ENCODE measurements at places on chromosomes 6 and 20.

GRCh38 chr6:49339096-49339495 lies 124.0 kb downstream of the MMUT start:
- no peak for DNase-seq

DNA sequence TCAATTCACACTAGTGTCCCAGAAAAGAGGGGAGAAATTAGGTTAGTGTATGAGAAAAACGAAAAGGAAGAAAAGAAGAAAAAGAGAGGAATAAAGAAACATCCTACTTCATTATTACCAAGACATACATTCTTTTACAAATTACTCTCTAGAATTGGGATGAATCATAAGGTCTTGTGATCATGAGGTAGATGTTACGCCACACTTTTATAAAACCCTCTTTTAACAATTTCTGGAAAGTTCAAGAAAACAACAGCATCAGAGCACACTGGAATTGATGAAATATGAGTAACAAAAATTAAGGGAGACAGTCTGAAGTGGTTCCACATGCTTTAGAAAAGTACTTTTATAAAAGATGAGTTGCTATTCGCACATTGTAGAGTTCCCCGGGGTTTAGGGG lies 32.6 kb upstream of the NRSN1 start:
- no peak for DNase-seq

GRCh38 chr20:57381596-57382503 lies 9.3 kb upstream of the RBM38 start:
- DNase-seq: peak; percentile 72

DNA sequence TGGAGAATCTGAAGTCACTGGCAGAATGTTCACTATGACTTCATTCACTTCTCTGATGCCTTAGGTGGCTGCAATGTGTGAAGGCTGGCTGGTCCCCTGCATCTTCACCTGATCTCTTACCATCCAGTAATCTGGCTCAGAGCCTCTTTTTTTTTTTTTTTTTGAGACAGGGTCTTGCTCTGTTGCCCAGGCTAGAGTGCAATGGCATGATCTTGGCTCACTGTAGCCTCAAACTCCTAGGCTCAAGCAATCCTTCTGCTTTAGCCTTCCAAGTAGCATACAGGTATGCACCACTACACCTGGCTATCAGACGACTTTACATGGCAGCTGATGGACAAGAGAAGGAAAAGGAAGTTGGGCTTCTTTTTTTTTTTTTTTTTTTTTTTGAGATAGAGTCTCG lies 25.8 kb upstream of the JARID2 start:
- no peak for DNase-seq

- DNase-seq: no peak
Measured at GRCh38 chr6:168886964-168887363, 366.7 kb downstream of the THBS2 start.

DNA sequence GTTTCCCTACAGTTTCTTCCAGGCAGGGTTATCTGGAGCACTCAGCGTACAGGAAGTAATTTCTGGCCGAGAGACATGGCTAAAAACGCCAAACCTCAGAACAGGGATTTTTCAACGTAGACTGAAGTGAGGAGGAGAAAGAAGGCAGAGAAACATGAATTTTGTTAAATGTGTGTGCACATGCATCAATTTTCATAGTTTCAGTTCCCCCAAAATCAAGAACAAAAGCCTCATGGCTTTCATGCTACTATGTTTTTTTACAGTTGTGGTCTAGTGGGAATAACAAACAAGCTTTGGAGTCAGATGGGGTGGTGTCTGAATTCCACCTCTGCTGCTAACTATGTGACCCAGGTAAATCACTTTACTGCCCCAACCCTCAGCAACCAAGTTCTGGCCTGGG lies 4.9 kb downstream of the TOMM34 start:
- DNase-seq: no peak

GRCh38 chr20:641516-641875 lies 11.5 kb downstream of the SRXN1 start:
- no peak for DNase-seq

DNA sequence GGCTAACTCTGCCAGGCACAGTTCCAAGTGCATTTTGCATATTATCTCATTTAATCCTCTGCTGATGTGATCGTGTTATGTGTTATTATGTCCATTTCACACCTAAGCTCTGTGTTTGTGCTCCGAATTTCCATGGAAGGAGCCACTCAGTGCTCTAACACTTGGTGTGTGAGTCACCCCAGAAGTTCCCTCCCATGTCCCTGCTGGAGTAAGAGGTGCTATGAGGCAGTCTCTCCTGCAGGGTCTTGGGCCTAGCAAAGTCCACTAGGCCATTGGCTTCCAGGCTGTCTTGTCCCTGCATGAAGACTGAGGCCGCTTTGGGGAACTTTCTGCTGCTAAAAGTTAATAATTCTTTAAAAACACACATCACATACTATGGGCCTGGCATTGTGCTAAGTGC lies 405.9 kb upstream of the SULF2 start:
- DNase-seq: no peak

DNA sequence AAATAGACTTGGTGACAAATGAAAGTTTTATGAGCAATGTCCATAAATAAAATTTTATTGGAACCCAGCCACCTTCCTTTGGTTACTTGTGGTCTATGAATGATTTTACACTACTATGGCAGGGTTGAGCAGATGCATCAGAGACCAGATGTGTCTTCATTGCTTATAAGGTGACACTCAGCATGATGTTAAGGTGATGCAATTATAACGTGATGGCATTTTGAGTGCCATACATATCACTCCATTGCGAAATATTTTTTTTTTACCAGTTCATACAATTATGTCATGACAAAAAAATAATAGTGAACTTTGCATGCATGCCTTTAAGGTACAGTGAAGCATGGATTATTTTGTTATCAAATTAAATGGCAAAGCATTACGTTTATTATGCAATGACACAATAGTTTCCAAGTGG lies 96.0 kb downstream of the ADTRP start:
- DNase-seq: no peak

GRCh38 chr6:45587229-45588060 lies 209.7 kb upstream of the SUPT3H start:
- no peak for DNase-seq
